Stimulated activated CD8-positive, alpha-beta memory T cell treated with anti-CD3 and anti-CD28 coated beads, Interleukin-7, amount 100 ng/mL, for 24 hours (primary cell): ENCODE measurements at places on chromosomes 6 and 20.

- no peak for DNase-seq
These were observed 34.1 kb downstream of the HLA-G start for GRCh38 chr6:29861521-29862255.

DNA sequence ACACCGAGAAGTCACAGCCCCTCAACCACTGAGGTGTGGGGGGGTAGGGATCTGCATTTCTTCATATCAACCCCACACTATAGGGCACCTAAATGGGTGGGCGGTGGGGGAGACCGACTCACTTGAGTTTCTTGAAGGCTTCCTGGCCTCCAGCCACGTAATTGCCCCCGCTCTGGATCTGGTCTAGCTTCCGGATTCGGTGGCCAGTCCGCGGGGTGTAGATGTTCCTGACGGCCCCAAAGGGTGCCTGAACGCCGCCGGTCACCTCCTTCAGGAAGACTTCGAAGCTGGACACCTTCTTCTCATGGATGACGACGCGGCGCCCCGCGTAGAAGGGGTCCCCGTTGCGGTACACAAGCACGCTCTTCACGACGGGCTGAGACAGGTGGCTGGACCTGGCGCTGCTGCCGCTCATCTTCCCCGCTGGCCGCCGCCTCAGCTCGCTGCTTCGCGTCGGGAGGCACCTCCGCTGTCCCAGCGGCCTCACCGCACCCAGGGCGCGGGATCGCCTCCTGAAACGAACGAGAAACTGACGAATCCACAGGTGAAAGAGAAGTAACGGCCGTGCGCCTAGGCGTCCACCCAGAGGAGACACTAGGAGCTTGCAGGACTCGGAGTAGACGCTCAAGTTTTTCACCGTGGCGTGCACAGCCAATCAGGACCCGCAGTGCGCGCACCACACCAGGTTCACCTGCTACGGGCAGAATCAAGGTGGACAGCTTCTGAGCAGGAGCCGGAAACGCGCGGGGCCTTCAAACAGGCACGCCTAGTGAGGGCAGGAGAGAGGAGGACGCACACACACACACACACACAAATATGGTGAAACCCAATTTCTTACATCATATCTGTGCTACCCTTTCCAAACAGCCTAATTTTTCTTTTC is at the start of gene DCDC2:
DCDC2 (minus strand) TSS at position 724 of the 883 bp plus-strand sequence; CDS start at position 415, 309 bp downstream.
- no peak for DNase-seq

DNA sequence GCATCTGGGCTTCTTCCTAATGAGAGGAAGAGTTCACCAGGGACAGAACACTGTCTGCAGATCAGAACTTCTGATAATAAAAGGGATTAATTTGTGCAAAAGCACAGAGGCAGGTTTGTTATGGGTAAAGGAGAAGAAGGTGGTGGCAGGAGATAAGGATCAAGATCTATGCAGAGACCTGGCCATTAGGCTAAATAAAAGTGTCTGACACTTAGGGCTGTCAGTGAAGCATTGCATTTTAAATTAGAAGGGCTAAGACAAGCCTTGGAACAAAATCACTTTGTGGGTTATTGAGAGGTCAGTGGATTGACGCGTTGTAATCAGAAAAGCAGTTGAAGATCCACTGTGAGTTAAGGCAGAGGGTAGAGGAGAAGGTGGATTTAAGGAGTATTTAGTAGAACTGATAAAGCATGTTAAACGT is 76.8 kb downstream of the MAP3K4 start:
- DNase-seq = no peak

- no peak for DNase-seq
These were observed 8.8 kb downstream of the MDFI start for GRCh38 chr6:41647061-41647511.

GRCh38 chr6:168578036-168578435 is 137.1 kb downstream of the SMOC2 start:
- DNase-seq = no peak

GRCh38 chr20:54556406-54556805 is 81.0 kb downstream of the DOK5 start:
- DNase-seq = no peak

DNA sequence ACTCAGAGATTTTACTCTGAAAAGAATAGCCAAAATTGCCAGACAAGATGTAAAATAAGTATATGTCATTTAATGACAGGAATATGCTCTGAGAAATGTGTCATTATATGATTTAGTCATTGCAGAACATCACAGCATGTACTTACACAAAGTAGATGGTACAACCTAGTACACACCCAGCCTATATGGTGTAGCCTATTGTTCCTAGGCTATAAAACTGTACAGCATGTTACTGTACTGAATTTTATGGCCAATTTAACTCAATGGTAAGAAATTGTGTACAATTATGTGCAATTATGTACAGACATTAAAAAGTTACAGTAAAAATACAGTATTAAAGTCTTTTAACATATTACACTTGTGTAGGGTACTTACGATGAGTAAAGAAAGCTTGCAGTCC is 311.9 kb upstream of the EPHA7 start:
- DNase-seq = no peak

- DNase-seq = no peak
These were observed 7.9 kb upstream of the ABHD12 start for GRCh38 chr20:25398376-25399036.

- DNase-seq = no peak
These were observed 31.9 kb downstream of the NUDT3 start for GRCh38 chr6:34360556-34360955.

DNA sequence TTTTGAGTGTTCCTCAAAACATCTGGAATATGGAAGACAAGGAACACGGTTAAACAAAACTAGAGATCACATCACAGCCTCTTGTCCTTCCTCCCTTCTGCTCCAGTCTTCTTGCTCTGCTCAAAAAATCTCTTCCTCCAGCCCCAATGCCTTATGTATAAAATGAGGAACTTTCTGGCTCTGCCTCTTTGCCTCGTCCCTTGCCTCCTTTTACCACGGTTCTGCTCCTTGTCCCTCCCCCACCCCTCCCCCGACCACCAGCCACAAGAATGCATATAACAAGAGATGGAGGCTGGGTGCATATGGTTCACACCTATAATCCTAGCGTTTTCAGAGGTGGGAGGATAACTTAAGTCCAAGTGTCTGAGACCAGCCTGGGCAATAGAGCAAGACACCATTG is 43.6 kb downstream of the PLAGL2 start:
- DNase-seq = no peak
